ENCODE measurements at places on chromosomes 5 and 9.
A peak's percentile ranks its signal among the peaks of the same experiment; 100 is the strongest.

- peak; percentile 34 for DNase-seq
Observed at GRCh38 chr5:169805527-169805934, 168.5 kb downstream of the DOCK2 start.

- no peak for DNase-seq
Observed at GRCh38 chr9:34577400-34578240, 11.9 kb downstream of the CNTFR start.

DNA sequence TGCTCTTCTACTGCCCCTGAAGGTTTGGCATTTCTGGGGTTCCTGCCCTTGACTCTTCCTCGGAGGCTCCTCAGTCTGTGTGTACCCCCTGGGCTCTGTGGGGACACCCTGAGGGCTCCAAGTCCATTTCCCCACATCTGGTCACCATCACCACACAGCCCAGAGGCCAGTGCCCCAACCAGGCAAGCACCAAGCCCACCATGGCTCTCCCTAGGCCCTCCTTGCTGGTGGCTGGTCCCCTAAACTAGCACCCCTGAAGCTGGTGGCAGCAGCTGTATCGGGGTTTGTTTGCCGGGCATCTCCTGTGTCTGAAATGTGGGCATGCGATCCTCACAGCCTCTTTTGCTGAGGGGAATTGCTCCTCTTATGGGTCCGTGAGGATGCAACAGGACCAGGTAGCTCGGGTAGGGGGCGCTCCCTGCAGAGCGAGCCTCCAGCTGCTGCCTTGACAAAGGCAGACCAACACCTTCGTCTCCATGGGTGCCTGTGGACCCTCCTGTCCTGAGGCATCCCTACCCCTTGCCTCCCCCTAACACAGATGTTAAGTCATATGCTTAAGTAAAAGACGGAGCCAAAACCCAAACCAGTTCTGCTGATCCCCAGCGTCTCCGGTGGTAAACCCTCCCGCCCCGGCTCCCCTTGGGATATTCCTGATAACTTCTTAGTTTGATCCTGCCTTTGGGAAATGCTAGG lies 138.9 kb upstream of the IRX4 start:
- DNase-seq: no peak

- no peak for DNase-seq
Observed at GRCh38 chr9:17905781-17906175, 326.9 kb downstream of the SH3GL2 start.

GRCh38 chr9:12973710-12974109 lies 198.9 kb downstream of the LURAP1L start:
- DNase-seq: no peak

DNA sequence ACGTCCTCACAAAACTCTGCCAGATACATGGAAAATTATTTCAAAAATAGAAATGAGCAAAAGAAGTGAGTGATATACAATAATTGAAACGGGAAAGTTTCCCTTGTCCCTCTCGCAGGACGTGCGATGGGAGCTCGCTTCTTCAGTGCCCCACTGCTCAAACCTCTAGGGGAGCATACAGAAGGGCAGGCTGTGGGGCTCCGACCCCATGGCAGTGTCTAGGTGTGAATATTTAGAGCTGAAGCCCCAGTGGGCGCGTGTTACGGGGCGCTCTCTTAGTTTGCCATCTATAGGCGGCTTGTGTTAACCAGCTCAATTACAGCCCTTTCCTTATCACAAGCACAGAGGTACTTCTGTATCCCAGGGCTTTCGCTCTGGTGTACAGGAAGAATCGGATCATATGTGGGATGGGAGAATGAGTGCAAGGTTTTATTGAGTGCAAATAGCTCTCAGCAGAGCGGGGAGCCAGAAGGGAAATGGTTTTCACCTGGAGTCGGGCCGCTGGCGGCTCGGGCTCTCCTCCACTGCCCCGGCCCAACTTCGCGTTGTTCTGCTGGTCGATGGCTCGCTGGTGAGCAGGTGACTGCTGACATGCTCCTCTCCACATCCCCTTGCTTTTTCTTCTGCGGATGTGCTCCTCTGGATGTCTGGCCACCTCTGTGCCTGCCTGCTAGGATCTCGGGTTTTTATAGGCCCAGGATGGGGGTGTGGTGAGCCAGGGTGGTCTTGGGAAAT lies 334.0 kb upstream of the PTPRD start:
- no peak for DNase-seq

DNA sequence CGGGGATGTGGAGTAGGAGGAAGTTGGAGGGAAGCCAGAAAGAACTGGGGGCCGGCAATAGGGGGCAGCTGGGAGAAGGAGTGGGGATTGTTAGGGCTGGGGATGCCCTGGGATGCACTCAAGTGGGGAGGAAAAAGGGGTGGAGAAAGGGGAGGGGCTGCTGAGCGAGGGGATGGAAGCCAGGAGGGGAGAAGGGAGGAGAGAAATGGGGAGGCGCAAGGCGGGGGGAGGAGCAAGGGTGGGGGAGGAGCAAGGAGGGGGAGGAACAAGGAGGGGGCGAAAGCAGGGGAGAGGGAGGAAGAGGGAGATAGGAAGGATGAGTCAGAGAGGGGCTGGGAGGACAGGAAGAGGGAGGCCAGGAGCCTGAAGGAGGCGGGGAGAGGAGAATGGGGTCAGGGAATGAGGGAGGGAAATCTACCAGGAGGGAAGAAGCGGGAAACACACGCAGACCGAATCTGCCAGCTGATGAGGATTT lies 1.6 kb downstream of the IRX4 start:
- no peak for DNase-seq

GRCh38 chr9:114430457-114430856 lies 42.7 kb upstream of the AKNA start:
- no peak for DNase-seq

GRCh38 chr5:16578474-16578883 lies 38.3 kb downstream of the RETREG1 start:
- DNase-seq: no peak

- no peak for DNase-seq
Observed at GRCh38 chr5:96093340-96093739, 131.7 kb upstream of the ELL2 start.

DNA sequence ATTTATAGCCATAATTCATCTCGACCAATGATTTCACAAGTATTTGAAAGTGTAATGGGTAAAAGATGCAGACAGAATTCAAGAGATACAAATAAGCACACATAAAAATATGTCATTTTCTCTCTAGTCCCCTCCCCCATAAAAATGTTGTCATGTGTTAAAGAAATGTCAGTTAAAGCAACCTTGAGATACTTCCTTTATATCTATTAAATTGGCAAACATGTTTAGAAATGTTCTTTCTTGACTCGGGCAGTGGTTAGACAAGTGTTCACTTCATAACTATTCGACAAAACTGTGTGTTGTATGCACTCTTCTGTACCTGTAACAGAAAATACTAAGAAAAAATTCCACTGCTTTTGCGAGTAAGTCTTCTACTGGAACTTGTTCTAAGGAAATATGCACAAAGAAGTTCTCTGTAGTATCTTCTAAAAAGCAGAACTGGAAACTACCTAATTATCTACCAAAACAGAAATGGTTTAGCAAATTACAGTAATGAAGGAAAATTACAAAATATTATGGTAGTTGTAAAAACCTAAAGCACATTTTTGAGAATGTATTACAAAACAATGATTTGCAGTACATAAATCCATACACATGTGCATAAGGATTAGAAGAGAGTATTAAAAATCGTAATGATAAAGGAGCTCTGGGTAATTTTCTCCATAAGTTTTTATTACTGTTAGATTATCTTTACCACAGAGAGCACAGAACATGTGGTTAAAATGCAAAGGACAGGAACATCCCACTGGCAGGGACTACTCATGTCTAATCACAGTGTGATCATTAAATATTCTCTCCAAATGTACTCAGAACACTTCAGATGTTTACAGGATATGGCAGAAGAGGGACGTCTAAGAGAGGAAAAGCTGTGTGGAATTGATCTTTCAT lies 35.9 kb downstream of the FBXW2 start:
- no peak for DNase-seq

- DNase-seq: no peak
Observed at GRCh38 chr5:43609752-43610151, 6.8 kb downstream of the NNT start.

GRCh38 chr5:157729858-157730257 lies 1.4 kb upstream of the THG1L start:
- DNase-seq: no peak

GRCh38 chr9:107342476-107343161 lies 59.5 kb downstream of the RAD23B start:
- no peak for DNase-seq

DNA sequence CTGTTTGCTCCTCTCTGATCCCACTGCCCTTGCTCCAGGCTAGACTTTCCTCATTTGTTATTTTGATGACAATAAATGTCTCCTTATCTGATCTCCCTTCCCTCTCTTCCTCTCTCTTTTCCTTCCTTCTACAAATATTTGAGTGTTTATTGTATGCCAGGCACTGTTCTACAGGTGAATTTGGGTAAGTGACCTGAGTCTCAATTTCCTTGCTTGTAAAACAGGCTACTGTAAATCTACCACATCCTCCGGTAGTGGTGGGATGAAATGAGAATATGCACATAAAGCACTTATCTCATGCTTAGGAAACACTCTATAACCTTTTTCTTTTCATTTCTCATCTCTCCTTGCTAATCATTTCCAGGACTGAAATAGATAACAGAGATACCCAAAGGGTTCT lies 86.4 kb downstream of the HMHB1 start:
- DNase-seq: no peak

GRCh38 chr5:31365776-31366175 lies 166.1 kb downstream of the DROSHA start:
- no peak for DNase-seq

DNA sequence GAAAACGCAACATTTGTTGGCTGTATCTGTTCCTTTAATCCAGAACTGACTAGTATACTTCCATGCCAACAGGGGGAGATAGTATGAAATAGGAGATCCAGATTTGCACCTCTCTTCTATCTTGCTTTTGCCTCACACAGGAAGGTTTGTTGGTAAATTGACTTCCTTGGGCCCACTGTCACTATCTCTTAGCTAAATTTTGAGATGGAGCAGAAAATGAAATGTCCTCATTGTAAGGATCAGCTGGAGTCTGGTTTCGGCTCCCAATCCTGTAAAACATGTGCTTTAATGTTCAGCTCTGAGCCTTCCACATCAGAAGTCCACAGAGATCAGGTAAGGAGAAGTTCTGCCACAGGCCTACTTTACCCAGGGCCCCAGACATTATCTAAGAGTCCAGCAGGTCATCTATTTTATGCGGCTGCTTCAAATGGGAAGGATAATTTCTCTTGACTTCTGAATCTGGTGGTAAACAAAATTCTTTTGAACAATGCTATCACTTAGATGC lies 176.8 kb downstream of the FER start:
- no peak for DNase-seq

- no peak for DNase-seq
Observed at GRCh38 chr5:74638970-74639806, 1.3 kb downstream of the ENC1 start.

DNA sequence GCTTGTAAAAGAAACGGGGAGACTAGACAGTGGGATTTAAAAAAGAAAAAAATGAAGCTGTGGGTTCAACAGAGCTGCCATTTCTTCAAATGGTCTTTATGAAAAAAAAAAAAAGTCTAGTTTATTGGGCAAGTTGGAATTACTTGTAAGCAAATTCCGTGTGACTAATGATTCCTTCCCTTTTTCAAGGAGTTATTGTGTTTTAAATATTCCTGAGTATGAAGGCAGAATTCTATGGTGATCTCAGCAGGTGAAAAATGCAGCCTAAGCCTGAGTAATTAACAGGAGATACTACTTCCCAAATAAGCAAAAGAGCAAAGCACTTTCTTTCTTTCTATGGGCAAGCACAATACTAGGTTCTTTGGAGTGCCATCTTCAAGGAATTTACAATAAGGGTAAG lies 481.9 kb downstream of the ZNF608 start:
- DNase-seq: no peak

GRCh38 chr9:115850548-115851304 lies 302.9 kb upstream of the PAPPA start:
- no peak for DNase-seq

DNA sequence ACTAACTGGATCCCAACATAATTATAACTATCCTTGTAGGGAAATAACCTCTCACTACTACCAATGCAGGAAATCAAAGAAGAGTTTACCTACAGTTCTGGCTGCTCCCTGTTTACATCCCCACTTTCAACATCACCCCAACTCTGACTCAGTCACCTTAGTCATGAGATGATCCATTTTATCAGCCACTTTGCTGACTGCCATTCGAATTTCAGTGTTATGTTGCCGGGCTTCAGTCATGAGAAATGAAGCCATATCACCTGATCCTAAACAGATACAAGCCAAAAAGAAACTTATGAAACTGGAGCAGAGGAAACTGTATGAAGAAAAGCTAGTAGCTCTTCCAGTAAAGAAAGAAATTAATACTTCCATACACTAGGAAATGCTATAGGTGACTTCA lies 33.7 kb downstream of the SLC31A2 start:
- no peak for DNase-seq

- DNase-seq: no peak
Observed at GRCh38 chr5:149341876-149342275, 3.4 kb upstream of the GRPEL2 start.

- no peak for DNase-seq
Observed at GRCh38 chr5:114120166-114120565, 241.7 kb upstream of the KCNN2 start.

DNA sequence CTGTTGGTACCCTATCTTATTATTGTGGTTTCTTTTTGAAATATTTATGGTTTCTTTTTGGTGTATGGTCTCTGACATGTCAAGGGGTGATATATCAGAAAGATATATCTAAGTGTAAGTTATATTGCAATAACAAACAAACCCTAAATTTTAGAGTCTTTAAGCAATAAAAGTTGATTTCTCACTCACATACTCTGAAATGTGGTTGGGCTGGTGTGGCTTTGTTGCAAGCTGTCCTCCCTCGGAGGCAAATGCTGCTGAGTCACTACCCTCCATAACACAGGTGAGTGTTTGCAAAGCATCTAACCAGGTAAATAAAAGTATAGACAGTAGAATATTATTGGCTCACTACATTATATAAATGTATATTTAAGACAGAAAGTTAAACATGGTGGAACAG lies 253.2 kb downstream of the CDH18 start:
- DNase-seq: no peak

DNA sequence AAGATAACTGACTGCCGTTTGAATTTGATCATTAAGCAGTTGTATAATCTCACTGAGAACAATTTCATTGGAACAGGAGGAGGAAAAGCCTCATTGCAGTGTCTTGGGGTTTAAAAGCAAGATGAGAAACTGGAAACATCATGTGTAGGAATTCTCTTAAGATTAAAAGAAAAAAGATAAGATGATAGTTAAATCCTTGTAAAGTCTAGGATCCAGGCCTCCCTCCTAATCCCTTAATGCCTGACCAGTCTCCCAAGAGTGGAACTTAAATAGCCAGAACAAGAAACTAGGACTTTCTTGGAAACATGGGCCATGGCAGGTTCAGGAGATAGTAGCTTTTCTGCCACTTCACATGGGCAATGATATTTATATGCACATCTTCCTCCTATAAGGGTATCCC lies 37.0 kb upstream of the LRRC19 start:
- no peak for DNase-seq

- no peak for DNase-seq
Observed at GRCh38 chr5:7087719-7088297, 308.1 kb upstream of the ADCY2 start.

All from stimulated activated CD8-positive, alpha-beta memory T cell treated with anti-CD3 and anti-CD28 coated beads, Interleukin-4, amount 100 ng/mL, for 24 hours (primary cell).